CD4-positive, alpha-beta T cell treated with Interleukin-15 for 4 hours (primary cell): ENCODE measurements at places on chromosomes 2 and 18.

DNA sequence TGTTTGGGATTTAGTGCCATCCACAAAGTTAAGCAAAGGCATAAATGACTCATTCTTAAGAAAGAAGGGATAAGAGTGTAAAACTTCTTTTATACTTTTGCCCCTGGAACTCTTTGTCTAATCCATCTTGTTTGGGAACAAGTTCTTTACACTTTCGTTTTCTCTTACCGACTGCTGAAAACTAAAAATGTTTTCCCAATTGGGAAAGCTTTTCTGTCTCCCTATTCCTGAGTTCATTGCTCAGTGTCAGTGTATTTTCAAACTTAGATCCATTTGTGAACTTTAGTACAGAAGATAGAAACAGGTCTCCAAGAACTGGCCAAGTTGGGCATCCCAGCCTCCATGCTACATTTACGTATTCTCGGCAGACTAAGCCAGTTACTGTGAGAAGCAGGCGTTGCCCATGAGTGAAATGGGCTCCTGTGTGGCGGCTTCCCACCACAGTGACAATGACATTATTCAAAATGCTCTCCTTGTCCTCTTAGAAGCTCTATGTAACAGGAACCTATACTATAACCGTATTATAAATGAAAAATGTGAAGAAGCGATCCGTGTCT is 51.7 kb downstream of the TGOLN2 start:
- DNase-seq = no peak

DNA sequence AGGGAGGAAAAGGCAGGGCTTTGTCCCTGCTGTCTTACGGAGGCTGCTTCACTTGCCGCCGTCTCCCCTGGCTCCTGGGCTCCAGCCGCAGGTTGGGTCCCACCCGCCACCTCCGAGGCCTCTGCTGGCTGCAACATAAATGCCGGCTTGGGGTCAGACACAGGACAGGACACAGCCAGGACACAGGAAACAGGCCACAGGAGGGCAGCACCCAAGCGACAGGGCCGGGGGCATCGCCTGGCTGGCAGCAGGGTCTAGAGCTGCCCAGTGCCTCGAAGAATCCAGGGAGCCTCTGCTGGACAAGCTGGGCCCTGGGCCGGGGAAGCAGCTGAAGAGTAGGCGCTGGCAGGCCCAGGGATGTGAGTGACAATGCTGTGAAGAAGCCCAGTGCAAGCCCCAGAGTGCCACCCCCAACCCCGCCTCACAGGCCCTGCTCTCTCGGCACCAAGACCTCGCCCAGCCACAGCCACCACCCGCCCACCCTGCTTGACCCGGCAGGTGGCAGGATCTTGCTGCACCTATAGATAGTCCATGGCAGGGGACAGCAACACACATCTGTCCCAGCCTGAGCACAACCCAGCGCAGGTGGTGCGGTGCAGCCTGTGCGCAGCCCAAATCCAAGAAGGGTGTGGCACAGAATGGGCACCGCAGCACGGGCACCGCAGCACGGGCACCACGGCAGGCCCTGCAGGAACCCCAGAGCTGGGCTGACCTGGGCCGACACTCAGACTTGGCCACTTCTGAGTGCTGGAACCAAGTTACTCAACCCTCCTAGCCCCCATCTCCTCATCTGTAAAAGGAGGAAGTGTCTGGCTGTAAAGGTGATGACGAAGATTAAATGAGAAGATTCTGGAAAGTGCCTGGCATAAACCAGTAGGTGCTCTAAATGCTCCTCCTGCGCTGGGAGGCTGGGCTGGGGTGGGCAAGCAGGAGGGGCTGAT is 55.6 kb downstream of the BIN1 start:
- no peak for DNase-seq

DNA sequence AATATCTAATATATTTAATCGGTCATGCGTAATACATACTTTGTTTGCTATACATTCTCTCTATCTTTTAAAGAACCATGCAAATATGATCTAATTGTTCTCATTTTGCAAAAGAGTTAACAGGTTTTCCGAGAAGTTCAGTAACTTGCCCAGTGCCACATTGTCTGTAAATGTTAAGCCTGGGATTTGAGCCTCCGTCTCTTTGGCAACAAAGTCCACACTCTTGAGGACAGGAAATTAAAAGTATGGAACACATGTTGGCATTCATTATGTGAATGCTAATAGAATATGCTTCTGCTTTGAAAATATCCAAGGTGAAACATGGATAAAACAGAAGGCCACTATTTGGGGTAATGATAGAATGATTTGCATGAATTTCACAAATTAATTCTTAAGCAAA is 85.2 kb downstream of the LRP1B start:
- DNase-seq = no peak

- no peak for DNase-seq
Measured at GRCh38 chr2:209368406-209368805, 55.4 kb upstream of the MAP2 start.

DNA sequence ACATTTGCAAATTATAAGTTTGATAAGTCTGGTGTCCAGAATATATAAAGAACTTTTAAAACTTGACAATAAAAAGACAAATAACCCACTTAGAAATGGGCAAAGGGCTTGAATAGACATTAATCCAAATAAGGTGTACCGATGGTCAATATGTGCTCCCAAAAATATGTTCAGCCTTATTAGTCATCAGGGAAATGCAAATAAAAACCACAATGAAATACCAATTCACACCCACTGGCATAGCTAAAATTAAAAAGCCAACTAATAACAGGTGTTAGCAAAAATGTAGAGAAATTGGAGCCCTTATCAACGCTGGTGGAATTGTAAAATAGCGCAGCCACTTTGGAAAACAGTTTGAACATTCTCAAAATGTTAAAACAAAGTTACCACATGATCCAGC is 79.0 kb upstream of the SCG2 start:
- DNase-seq = no peak
